ENCODE measurements at places on chromosomes 6 and 20.

DNA sequence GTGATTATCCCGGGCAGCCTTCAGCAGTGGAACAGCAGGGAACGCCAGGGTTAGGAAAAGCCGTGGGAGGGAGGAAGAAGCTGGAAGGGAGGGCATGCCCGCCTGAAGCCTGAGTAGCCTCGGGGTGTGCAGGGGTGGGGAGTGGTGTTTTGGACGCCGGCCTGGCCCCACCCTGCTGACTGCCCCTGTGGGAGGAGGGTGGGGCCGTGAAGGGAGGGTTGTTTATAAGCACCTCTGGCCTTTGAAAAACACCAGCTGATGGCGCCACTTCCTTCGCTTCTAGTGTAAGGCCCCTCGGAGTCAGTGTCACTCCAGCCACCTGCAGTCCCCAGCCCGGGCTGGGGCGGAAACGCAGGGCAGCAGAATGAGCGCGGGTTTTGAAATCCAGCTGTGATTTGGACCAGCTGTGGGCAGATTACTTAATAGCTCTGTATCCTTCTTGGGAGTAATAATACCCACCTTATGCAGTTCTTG is 52.8 kb upstream of the BMP6 start:
- no peak for DNase-seq

DNA sequence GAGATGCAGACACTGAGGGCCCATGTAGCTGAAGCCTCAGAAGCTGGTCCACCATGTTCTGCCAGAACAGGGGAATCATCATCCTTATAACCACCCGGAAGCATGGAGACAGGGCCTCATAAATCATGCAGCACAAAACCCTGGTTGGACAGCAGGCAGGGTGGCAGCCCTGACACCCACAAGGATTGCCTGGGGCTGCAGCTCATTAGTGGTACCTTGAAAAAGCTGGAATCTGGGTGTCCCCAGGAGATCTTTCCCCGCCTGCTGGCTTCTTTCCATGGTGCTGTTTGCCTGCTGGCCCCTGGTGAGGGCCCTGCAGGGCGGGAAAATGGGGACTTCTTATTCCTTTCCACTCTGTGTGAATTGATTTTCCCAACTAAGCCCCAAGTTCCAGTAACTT is 50.6 kb upstream of the GGTLC1 start:
- DNase-seq = no peak

GRCh38 chr20:5606350-5606749 is 143.9 kb upstream of the SHLD1 start:
- no peak for DNase-seq

DNA sequence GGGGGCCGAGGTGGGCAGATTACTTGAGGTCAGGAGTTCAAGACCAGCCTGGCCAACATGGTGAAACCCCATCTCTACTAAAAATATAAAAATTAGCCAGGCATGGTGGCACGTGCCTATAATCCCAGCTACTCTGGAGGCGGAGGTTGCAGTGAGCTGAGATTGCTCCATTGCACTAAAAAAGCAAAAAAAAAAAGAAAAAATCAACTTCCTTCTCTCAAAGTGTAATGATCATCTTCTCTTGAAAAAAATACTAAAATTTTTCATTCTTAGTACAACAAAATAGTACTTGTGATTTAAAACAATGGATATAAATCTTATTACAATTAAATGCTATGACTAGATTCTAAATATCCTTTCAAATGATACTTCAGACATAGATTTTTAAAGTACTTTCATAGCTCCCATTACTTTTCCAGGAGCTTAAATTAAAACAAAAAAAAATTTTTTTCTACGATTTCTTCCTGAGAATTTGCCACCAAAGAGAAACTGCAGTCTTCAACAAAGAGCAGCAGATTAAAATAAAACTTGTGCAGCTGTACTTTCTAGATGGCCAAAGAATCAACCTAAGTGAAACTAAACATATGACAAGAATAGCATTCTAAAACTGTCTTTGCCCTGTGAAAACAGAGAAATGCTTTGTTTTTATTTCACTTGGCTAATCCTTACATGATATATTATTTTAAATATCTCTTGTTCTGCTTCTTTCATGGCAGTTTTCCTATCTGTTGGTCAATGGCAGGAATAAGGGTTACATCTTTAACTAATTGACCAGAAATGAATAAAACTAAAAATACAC is 75.2 kb downstream of the MAP3K5 start:
- DNase-seq = no peak

DNA sequence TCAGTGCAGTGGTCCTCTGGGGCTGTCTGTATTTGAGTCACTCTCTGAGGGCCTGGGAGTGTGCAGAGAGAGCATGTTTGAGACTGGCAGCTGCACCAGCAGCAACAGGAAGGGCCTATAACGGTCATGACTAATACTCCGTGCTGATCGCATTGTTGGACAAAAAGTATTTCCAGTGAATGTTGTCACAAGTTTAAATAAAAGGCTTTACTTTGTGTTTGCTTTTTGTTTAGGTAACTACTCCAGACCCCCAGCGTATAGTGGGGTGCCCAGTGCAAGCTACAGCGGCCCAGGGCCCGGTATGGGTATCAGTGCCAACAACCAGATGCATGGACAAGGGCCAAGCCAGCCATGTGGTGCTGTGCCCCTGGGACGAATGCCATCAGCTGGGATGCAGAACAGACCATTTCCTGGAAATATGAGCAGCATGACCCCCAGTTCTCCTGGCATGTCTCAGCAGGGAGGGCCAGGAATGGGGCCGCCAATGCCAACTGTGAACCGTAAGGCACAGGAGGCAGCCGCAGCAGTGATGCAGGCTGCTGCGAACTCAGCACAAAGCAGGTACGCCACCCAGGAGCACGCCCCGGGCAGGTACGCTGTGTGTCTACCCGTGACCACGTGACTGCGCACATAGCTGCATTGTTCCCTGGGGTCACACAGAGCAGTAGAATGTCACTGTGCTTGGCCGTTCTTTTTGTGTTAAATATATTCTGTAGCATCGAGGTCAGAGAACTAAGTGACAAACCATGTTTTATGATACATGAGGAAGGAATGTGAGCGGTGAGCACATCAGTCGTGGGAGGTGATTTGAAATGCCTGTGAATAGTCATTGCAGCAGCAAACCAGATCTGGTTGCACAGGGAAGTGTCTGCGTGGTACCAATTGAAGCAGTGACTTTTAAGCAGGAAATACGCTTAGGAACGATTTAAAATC is 174.7 kb downstream of the TMEM242 start:
- no peak for DNase-seq

- no peak for DNase-seq
Measured at GRCh38 chr6:32738126-32738525, 3.1 kb upstream of the HLA-DQA2 start.

DNA sequence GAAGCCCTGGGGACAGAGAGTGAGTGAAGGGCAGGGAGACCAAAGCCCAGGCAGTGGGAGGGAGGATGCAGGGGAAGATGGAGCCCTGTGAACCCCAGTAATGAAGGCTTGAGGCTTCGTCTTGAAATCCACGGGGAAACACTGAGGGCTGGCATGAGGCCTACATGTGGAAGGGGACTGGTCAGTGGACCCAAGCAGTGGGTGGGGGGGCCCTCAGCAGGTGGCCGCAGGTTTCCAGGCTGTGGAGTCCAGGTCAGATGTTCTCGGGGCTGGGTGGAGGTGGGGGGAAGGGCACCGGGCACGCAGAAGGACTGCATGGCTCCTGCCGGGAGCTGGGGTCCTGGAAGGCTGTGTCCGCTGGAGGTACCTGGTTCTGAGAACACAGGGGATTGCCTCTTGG is 2.7 kb upstream of the CD93 start:
- DNase-seq = no peak

DNA sequence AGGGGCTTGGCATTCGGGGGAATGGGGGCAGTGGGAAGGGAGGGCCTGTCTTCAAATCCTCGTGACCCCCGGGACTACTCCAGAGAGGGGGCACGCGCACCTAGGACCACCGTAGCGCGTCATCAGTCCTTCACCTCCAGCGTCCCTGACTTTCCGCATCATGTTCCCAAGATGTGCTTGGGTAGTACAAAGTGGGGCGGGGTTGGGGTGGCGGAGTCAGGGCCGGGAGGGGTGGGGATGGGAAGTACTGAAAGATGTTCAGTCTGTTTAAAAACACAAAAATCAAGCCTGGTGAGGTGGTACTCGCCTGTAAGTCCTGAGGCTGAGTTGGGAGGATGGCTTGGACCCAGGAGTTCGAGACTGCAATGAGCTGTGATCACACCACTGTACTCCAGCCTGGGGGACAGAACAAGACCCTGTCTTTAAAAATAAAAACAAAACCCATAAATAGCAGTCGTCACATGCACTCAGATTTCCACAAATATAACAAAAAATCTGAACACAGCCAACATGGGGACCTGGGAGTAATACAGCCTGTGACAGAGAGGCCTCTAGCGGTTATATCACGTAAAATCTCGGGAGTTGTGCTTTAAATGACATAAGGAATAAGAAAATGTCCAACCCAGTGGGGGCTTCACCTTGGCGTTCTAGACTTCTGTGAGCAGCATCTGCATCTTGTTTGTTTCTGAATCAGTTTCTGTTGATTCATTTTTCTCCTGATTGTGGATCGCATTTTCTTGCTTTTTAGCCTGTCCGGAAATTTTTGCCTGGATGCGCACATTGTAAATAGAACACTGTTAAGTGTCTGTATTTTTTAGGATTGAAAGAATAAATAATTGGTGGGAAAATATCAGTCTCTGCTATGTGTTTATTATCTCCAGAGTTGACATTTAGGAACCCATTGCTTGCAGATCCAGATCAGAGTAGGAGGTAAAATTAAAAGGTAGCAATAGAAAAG is 698 bp upstream of the LRP11 start:
- no peak for DNase-seq

DNA sequence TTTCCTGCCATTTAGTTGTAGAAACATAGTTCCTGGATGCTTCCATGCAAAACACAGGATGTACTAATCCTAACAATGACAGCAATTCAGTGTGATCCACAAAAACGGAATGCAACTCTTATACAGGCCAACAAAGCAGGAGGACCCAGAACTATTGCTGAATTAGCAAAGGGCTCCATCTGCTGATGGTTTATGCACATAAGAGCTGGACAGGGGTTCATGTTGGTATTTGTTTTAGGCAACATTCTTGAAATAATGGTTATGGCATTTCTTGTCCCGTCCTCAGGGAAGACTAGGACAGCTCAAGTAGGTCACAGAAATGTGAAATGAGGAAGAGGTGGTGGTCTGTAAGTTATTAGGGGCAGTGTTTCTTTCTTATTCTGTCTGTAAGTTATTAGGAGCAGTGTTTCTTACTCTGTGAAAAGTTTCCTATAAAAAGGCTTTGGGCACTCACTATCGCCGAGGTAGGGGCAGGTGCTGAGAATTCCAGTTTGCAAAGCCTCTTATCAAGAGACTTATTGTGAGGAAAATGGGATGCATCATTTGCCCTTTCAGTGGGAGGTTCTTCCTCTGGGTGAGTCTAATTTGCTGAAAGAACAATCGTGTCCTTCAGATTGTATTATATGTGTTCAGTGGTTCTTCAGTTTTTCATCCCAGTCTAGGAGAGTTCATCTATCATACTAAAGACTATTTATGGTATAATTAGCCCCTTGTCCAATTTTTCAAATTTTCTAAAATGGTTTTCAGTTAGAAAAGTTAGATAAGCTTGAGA is 171.1 kb downstream of the MCHR2 start:
- DNase-seq = no peak

All from SIG-M5 (cell line).